Activated T-helper 17 cell treated with anti-CD3 and anti-CD28 coated beads, Interleukin-2, amount 50 U/mL, for 72 hours (primary cell): ENCODE measurements at places on chromosomes 6 and 20. TPM values are rescaled to one million over a fixed set of nuclear protein-coding genes. Genes with fewer than 3 reads are reported as not detected.

DNA sequence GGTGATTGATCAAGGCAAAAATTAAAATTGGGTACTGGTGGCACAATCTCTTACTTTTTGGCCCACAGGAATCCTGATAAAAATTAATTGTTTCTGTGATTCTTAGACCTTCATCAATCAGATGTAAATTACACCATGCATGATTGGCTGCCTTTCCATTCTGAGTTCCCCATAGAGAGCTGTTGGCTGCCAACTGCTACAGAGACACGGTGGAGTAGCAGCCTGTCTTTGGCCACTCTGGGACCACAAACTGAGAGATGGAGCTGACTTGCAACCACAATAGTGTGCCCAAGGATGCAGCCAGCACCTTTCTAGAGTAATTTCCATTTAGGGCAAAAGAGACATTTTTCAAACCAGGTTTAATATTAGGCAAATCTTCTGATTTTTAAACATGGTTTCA is 274.3 kb upstream of the MMS22L start:
- ATAC-seq: no peak

The KCNG1 gene
- 0.42 TPM for total RNA-seq

The CST2 gene
- not detected for total RNA-seq

The C20orf144 gene
- total RNA-seq: 0.41 TPM

The TRDN gene
- total RNA-seq: not detected
